ENCODE measurements at places on chromosomes 13 and 19.

GRCh38 chr19:13070425-13071140 lies 32.1 kb downstream of the LYL1 start:
- no peak for DNase-seq

GRCh38 chr13:46031581-46032263 lies 20.8 kb downstream of the ZC3H13 start:
- no peak for DNase-seq

DNA sequence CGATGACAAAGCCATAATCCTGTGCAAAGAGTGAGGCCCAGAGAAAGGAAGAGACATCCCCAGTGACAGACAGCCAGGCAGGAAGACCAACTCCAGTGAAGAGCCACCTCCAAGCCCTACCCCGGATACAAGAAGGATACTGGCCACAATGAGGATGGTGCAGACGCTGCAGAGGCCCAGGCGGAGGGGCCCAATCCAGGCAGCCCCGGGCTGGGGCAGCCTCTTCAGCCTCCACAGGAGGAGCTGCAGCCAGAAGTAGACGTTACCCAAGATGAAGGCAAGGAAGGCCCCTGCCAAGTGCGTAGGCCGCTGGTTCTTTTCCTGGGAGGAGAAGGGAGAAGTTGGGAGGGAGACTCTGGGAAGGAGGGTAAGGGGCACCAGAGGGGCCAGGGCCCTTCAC lies 8.5 kb downstream of the TMEM150B start:
- DNase-seq: no peak

GRCh38 chr13:113783200-113783881 lies 24.3 kb downstream of the TMEM255B start:
- no peak for DNase-seq

DNA sequence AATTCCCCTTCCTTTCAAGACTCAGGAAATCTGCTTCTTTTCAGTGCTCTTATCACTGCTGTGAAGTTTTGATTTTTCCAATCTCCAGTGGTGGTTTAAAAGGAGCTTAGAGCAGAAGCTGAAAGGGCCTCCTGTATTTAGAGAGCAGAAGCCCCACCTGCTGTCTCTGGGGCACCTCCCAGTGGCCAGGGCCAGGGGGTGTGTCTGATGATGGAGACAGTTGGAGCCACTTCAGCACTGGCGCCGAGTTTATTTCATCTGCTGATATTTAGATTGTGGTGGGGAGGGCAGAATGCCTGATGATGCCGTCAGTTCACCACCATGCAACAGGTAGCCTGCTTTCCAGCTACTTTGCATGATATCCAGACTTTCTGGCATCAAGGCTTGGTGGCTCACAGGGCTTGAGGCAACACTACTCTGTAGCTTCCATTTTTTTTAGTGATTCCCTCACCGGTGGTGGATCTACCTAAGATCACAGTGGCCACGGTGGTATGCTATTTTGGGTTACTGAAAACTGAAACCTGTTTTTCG lies 371.9 kb downstream of the KCNRG start:
- DNase-seq: peak; percentile 45

DNA sequence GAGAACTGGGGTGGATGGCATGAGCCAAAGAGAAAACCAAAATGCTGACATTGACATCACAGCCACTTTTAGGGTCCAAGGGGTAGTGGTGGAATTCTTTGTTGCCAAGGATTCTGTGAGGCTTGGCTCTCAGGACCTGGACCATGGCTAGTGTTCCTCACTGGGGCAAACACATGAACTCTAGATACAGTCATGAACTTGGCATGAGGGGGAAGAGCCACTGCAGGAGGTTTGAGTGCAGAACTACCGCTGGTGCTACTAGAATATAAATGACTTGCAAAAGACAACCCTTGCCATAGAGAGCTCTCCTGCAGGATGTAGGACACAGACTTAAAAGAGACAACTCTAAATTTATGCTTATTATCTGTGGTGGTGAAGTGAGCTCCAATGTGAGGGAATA lies 29.8 kb upstream of the FRY start:
- no peak for DNase-seq

- no peak for DNase-seq
These were observed 29.9 kb downstream of the LAIR2 start for GRCh38 chr19:54532528-54532927.

- DNase-seq: peak; percentile 25
These were observed 14.0 kb downstream of the SCGB2B2 start for GRCh38 chr19:34662919-34663318.

- peak; percentile 78 for DNase-seq
These were observed 9.4 kb downstream of the LTBP4 start for GRCh38 chr19:40610396-40611064.

- DNase-seq: no peak
These were observed 7.9 kb downstream of the MLLT1 start for GRCh38 chr19:6271721-6272410.

DNA sequence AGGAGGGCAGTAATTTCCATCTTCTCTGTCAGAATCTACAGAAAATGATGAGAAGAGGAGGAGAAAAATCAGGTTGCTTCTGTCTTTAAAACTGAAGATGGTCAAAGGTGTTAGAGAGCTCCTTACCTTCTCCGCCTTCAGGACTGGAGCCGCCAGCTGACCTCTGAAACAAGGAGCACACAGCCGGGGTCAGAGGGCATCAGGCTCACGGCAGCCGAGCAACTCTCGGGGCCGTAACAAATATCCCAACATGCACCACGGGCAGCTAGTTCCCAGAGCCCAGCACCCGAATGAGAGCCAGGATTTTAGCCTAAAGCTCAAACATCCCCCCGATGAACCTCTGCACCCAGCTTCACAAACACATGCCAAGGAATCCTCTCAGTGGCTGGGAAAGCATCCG lies 27.6 kb downstream of the CAPS start:
- no peak for DNase-seq

GRCh38 chr19:35267353-35267817 lies 1.4 kb upstream of the USF2 start:
- no peak for DNase-seq

DNA sequence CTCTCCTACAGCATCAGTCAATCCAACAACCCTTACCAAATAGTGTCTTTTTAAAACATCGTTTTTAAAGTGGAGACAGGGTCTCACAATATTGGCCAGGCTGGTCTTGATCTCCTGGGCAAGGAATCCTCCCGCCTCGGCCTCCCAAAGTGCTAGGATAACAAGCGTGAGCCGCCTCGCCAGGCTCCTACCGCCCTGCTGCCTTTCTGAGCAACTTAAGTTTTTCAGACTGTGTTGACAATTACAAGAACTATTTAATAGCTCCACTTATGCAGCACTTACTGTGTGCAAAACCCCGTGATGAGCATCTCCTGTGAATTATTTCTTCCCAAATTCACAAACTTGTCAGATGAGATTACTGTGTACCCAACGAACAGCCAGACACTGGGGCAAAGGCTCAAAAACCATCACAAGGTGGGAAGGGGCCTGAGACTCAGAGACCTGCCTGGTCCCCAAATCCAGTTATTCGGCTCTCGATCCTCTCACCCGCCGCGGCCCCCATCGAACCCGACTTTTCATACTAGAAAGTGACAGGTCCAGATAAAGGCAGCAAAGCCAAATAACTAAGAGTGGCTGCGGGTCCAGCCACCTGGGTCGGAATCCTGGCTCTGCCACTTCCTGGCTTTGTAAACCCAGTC lies 581 bp downstream of the RPL18 start:
- DNase-seq: no peak

DNA sequence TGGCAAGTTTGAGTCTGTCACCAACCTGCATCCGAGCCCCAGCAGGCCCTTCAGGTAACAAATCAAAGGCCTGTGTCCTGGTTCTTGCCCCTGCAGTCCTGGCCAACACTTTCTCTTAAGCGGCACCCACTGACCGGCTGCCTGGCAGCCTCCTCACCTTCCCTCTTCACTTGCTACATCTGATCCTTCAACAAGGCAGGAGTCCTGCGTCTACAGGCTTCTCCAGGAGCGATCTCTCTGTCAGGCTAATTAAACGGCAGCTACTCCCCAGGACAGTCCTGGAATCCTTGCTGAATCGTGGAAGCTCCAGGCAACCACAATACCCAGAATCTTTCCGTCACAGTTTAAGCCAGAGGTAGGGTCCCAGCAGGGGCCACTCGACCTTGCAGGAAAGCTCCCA lies 41.1 kb upstream of the GAS6 start:
- no peak for DNase-seq

DNA sequence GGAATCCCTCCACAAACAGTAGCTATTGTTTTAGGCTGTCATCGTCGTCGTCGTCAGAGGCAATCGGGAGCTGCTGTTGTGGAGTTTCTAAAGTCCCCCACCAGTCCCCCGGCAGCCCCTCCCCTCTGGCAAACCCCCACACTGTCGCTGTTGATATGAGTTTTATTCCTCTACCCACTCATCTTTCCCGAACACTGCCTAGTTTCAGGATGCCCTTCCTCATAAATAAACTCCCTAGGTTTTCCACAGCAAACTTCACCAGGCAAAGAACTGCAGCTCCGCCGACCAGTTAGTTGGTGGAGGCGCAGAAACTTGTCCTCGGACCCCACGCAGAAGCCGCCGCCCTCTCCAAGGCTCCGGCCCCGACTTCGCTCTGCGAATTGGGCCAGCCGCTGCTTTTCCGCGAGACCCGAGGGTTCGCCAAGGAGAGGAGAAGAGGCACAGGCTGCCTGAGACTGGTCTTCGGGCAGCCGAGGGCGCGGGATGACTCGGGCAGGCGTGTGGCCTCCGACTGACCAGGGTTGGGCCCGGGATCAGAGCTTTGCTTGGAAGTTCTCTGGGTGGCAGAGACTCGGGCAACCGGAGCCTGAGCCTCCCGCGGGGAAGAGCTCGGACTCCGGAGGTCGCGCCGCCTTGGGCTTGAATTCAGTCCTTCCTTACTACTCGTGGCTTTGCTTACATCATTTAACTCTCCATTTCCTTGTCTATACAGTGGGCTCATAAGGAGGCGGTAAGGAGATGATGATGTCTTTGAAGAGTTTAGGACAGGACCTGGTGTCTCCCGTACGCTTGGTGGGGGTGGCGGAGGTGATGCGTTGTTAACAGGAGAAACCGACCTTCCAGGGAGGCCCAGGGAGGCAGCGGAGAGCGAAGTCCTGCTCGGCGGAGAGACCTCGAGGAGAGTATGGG lies 7.9 kb downstream of the PDX1 start:
- no peak for DNase-seq

DNA sequence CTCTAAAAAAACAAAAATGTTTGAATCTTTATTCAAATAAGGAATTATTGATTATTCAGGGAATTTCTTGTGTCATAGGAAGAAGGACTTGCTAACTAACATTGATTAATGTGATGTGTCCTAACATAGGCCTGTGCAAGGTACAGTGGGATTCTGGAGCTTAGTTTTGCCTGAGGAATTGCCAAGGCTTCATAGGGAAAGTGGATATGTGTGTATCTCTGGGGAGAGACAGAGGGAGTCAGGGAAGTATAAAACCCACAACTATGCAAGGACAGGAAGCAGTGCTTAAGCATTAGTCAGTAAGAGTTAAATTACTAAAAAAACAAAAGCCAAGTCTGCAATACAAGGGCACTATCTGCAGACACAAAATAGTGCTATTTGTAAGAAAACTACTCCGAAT lies 59.6 kb downstream of the WDFY2 start:
- no peak for DNase-seq

DNA sequence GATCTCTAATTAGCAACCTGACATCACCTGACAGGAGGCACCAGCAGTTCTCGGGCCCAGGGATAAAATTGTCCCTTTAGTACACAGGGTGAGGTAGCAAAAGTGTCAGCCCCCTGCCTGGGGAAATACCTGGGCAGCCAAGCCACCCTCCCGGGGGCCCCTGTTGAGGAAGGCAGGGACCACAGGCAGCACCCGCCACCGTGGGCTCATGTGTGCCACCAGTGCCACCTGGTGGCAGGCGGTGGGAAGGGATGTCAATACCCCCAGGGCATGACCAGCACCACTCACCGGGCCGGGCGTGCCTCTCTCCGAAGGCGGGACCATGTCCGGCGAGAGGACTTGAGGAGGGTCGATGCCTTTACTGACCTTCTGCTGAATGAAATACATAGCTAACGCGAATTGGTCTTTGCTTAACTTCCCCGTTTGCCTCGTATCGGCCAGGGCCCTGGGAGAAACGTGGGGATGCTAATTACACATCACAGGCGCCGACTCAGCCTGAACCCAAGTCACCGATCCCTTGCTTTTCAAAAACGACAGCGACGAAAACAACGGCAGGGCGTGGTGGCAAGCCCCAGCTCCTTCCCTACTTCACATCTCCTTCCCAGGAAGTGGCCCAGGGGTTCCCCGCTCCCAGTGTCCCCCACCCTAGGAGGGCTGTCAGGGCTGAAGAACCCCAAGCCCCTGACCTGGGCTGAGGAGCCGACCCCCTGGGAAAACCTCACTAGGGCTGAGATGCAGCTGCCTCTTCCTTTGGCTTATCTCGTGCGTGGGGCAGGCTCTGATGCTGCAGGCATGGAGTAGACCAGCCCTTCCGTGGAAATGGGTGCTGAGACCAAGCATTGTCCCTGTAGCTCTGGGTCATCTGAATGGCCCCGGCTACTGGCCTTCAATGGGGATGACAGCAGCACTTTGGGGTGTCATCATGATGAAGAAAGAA lies 53.8 kb downstream of the EPS15L1 start:
- DNase-seq: peak; percentile 35

DNA sequence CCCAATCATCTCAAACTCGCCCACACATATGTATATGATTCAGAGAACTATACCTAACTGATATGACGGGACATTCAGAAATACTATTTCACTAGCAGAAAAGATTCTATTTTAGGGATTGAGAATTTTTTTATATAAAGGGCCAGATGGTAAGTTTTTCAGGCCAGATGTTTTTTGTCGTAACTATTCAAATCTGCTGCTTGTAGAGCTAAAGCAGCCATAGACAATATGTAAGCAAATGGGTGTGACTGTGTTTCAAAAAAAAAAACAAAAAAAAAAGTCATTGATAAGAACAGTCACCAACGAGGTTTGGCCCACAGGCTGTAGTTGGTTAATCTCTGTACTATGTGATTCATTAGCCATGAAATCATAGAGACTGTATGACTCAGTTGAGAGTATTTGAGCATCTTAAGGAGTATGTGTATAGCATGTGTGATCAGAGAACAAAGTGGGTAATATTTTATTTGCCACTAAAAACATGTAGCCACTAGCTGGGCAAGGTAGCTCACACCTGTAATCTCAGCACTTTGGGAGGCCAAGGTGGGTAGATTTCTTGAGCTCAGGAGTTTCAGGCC lies 2724.7 kb downstream of the PCDH9 start:
- no peak for DNase-seq

GRCh38 chr13:91986761-91987483 lies 588.5 kb downstream of the GPC5 start:
- DNase-seq: no peak

GRCh38 chr19:9799162-9799561 lies 19.7 kb downstream of the FBXL12 start:
- DNase-seq: no peak

- no peak for DNase-seq
These were observed 55.1 kb downstream of the GPR180 start for GRCh38 chr13:94656766-94657165.

- DNase-seq: no peak
These were observed 6.6 kb downstream of the AP2S1 start for GRCh38 chr19:46844067-46844489.

DNA sequence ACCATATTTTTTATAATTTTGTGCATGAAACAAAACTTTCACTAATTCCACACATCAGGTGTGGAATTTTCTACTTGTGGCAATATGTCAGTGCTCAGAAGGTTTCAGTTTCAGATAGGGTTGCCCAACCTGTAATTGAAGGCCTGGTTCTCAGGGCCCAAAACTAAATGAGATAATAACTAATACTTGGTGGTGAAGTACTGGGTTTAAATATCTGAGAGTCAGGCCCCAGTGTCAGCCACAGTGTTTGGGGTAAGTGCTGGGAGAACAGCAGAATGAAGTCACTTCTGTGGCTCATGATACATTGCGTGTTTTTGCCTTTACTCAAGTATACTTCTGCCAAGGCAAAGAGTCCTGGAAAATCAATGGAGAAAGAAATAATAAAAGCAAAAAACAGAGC lies 5.6 kb downstream of the SAFB start:
- DNase-seq: no peak

Measured in T-helper 2 cell (primary cell).